ENCODE measurements at places on chromosomes 3 and 15.

DNA sequence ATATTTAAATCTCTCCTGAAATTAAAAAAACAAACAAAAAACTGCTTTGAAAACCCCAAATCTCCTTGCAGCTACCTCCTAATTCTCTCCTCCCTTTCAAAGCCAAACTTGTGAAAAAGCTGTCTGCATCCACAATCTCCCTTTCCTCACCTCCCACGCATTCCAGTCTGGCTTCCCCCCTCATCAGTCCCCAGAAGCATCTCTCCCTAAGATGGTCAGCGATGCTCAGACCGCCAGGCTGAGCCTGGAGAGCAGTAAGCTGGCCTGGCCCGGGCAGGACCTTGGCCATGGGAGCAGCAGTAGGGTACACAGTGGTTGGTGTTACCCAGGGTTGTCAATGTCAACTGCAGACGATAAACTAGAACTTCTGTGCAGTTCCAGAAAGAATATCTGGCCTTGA, 32.9 kb upstream of the BLM start:
- DNase-seq: no peak

GRCh38 chr3:13746385-13746784, 133.5 kb downstream of the WNT7A start:
- DNase-seq: no peak

DNA sequence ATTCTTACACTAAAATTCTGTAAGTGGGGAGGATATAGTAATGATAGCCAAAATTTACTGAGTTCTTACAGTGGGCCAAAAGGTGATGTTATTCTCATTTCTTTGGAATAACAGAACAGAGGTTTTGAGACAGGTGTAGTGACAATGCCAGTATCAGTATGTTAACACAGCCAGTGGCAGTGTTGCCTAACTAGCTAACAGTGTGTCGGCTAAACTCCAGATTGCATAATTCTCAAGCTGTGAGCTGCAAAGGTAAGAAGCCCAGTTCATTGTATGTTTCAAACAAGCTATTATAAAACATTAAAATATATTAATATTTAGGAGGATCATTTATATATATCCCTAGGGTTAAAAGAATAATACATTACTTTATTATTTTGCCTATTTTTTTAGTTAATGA, 920 bp downstream of the SLC15A2 start:
- no peak for DNase-seq

DNA sequence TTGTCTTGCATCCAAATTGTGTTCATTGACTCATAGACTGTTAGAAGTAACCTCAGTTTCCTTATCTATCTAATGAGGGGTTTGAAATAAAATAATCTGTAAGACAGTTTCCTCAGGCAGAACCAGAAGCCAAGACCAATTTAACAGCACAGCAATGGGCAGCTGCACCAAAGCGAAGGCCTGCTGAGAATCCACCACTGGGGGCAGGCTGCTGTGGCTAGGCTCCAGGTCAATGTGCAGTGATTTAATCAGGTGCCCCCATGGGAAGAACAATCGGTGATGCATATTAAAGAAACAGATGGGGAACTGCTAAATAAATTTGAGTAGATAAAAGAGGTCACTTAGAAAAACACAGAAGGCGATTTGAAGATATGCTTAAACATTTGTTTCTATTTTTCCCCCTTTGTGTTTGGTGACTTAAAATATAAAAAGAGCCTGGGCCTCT, 28.0 kb upstream of the TMOD3 start:
- no peak for DNase-seq
